Activated CD8-positive, alpha-beta memory T cell treated with anti-CD3 and anti-CD28 coated beads for 1 hour (primary cell): ENCODE measurements at places on chromosomes 7 and 10.

GRCh38 chr10:109889867-109890266 is 33.4 kb downstream of the XPNPEP1 start:
- DNase-seq = no peak

DNA sequence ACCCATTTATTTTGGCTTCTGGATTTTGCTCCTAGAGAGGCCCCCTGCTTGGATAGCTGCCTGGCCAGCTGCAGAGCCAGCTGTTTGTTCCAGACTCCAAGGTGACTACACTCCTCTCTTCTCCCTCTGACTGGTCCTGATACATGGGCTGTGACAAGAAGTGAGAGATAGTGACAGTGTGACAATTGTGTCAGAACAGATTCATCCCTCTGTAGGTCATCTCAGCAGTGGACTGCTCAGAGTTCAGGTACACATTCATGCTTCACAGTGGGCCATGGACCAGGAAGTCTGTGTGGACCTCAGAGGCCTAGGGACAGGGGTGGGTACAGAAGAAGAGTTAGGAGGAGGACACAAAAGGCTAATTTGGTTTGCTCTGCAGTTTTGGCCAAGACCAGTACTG is 188.2 kb upstream of the MKLN1 start:
- no peak for DNase-seq

DNA sequence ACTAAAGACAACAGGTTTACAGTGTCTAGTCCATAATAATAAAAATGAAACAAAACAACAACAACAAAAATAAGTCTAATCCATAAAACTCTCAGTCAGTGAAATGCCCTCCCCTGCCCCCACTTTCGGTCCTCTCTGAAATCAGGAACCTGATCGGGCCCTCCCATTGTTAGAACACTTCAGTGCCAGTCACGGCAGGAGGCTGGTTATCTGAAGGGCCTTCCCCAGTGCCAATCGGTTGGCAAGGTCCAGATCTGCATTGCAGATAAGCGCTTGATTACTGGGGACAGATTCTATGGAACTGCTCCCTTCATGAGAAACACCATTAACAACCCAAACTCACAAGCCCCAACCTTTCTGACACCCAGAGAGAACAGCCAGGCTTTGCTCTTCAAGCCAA is 72.2 kb upstream of the EEPD1 start:
- no peak for DNase-seq

DNA sequence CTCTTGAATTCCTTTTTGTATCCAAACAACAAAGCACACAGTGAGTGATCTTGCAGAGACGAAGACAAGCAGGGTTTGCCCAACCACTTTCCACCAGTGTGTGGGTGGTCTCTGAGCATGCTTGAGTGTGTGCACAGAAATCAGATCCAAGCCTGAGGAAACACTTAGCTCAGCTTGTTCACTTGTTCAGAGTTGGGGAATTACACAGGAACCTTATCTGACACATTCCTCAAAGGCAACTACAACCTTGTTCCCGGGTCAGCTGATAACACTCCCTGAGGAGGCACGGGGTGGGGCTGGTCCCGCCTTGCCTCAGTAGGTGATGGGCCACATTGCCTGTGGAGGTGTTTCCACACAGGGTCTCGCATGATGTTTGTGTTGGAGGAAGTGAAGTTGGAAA is 216.9 kb downstream of the DYNC1I1 start:
- no peak for DNase-seq

GRCh38 chr10:49594594-49594993 is 15.5 kb upstream of the SLC18A3 start:
- no peak for DNase-seq

DNA sequence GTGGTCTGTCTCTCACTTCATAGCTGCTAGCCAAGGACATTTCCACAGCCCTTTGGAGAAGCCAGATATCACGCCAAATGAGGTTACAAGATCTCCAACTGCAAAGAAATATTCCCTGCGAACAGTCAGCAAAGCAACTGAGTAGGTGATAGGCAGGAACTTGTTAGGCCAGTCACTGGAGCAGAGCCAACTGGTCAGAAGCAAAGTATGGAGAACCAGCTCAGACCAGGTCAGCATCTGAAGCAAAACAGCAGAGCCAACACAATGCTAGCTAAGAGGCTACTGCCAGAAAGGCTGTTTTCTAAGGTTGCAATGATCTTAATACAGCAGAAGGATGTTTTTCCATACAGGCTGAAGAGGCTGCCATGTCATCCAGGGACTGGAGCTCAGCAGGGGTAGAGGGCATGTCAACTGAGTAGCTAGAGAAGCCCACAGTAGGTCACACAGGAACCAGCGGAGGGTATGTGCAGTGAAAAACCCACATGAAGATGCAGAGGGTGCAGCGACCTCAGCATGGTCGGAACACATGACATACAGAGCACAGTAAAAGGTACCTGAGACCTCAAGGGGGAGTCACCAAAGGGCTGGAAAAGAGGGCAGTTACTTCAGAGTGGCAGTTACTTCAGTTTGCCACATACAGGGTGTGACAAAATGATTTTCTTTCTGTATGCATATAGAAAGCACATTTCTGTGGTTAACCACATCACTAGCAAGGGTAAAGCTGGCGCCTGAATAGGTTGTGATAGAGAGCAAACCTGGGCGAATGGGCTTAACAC is 8.9 kb downstream of the SEC31B start:
- DNase-seq = peak; percentile 60

DNA sequence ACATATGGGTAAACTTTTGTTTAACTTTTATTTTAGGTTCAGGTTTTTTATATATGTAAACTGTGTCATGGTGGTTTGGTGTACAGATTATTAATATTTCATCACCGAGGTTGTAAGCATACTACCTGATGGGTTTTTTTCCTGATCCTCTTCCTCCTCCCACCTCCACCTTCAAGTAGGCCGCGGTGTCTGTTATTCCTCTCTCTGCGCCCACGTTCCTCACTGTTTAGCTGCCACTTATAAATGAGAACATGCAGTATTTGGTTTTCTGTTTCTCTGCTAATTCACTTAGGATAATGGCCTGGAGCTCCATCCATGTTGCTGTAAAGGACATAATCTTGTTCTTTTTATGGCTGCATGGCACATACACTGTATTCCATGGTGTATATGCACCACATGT is 1000.0 kb upstream of the CELF2 start:
- no peak for DNase-seq

DNA sequence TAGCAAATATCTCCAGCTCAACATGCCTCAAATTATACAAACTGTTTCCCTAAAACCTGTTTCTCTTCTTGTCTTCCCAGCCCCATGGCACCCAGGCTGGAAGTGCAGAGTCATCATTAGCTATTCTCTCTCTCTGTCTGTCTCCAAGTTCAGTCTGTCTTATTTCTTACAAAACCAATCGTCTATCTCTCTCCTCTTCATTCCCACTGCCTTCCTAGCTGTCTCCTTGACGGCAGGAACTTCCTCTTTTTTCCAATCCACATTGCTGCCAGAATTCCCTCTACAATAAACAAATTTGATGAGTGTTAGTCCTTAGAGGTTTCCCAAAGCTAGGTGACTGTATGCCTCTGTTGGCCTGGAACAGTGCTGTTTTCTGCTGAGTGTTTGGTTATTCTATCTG is 14.9 kb upstream of the ZNRF2 start:
- no peak for DNase-seq

DNA sequence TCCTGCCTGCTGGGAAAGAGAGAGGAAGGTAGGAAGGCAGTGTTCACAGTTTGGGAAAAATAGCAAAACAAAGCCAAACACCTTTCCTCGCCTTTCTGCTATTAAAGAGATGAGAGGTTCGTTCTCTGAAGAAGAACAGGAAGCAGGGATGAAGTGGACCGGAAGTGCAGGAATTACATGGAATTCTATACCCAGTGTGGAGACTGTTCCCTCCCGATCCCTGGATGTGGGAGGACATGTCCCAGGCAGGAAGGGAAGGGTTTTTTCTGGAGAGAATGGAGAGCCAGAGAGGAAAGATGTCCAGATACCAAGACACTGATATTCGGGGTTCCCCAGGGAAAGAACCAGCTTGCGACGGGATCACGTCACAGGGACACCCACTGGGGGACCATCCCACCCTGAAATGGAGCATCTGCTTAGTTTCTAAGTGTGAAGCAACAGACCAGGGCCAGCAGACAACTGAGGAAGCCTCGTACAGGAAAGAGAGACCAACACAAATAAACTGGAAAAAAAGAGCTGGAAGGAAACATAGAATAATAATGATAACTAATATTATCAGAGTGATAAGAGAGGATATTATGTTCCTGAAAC is 187.6 kb downstream of the PRPF18 start:
- no peak for DNase-seq

DNA sequence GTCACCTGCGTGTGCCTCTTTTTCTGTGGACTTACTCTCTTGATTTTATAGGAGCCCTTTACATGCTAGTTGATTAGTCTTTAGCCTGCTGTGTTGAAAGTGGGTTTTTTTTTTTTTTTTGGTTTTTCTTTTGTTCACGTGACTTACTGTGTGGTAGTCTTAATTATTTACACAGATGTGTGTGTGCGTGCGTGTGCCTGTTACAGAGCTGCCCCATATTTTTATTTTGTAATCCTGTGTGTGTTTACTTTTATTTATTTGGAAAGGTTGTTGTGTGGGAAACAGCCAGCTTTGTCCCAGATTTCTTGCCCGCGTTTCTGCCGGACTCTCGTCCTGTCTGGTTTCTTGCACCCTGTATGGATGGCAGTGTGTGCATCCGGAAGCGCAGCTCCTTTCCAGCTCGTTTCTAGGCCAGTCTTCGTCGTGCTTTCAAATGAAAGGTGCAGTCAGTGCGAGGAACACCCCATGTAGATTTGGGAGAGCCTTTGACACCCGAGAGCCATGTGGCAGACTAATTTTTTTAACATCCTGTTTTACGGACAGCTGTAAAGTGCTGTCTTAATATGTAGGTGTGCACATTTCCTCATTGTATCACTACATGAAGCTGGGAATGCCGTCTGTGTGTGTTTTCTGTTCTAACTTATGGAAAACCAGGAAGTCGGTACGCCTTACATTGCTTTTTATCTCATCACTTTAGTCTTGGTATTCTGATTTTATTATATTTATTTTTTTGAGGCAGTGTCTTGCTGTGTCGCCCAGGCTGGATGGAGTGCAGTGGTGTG is 55.6 kb downstream of the DNAJB6 start:
- DNase-seq = no peak

DNA sequence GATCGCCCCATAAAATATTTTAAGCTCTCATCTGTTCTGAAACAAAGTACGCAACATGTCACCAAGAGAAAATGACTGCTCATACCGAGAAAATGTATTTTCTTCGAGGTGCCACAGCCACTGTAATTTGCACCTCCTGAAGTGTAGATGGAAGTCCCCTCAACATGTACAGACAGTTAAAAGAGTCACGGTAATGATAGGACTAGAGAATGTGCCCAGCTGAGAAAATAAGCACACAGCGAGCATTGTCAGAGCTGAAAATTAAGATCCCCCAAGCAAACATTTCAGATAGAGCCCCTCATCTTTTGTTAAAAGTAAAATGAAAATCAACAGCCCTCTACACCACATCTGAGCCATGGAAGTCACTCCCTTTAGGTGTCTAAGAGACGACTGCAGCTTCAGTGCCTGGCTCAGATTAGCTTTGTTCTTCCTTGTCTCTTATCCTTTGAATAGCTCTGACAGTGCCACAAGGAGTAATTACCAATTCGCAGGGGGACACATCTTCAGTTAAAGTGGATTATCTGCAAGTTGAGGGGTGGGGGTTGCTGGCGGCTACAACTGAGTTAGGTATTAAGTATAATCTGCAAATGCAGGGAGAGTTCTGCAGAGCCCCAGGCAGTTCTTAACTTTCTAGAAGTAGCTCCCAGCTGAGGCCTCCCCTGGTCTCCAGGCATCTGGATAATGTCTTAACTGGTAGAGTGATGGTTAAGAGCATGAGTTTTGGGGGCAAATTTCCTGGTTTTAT is 222.7 kb upstream of the C7orf33 start:
- DNase-seq = no peak

DNA sequence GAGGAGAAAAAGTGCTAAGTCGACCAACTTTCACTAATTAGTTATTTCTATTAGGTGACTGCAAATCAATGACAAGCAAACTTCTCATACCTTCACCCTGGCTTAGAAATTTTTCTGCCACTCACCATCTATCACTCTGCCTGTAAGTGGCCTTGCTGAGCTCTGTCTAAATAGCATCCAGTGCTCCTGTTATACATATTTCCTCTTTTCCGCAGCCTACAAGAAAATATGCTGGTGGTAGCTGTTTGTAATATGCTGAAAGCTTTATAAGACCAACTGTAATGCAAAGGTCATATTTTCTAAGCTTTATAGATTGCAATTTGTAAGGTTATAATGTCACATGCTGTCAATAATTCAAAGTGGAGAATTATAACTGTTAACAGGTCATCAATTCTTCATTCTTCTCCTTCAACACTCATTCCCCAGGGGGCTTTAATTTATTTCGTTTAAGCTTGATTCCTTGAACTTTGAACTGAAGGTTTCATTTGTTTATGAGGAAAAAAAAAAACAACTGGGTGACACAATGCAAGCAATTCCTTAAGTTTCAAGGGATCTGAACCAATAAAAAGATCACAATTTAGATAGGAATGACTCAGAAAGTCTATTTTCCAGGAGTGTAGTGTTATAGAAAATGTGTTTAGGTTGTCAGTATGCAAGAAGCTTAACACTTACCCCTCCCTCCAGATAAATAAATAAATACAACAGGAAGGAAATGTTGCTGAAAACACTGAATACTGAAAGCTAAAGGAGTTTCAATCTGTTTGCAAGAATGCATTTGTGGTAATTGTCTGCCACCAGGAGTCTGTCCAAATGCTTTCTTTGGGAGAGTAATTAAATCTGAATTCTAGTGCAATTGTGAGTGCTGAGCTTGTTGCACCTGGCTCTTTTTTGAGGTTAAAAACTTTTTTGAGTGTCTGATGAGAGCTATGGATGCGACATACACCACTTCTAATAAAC is 183.7 kb downstream of the SORCS1 start:
- no peak for DNase-seq

- DNase-seq = no peak
These were observed 84.0 kb downstream of the C1GALT1 start for GRCh38 chr7:7266257-7266881.

DNA sequence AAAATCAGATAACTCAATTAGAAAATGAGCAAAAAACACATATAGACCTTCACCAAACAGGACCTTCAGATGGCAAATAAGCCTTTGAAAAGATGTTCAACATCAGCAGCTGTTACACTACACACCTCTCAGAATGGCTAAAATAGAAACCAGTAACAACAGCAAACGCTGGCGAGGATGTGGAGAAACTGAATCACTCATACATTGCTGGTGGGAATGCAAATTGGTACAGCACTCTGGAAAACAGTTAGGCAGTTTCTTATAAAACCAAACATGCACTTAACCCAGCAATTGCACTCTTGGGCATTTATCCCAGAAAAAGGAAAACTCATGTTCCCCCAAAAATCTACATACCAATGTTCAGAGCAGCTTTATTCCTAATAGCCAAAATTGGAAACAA is 37.7 kb upstream of the SMARCD3 start:
- DNase-seq = no peak
